Right ventricle myocardium superior (tissue), 1 donor: ENCODE measurements at places on chromosomes 2 and 18.

- DNase-seq = no peak
Measured at GRCh38 chr2:230216489-230216888, 3.3 kb downstream of the SP110 start.

- no peak for DNase-seq
Measured at GRCh38 chr18:78792094-78792493, 187.5 kb upstream of the SALL3 start.

DNA sequence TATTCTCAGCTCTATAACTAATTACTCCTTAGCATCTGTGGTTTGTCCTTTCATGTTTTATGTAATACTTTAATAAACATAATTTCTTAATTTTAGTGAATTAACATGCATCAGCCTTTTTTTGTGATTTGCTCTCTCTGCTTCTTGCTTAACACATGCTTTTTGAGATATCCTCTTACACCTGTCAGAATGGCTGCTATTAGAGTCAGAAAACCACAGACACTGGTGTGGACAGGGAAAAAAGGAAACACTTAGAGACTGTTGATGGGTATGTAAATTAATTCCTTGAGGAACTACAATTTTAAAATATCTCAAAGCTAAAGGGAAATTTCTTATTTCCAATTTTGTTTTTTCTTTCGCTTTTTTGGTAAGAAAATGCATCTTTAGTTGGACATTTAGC, 549.0 kb downstream of the ZNF804A start:
- DNase-seq = no peak

DNA sequence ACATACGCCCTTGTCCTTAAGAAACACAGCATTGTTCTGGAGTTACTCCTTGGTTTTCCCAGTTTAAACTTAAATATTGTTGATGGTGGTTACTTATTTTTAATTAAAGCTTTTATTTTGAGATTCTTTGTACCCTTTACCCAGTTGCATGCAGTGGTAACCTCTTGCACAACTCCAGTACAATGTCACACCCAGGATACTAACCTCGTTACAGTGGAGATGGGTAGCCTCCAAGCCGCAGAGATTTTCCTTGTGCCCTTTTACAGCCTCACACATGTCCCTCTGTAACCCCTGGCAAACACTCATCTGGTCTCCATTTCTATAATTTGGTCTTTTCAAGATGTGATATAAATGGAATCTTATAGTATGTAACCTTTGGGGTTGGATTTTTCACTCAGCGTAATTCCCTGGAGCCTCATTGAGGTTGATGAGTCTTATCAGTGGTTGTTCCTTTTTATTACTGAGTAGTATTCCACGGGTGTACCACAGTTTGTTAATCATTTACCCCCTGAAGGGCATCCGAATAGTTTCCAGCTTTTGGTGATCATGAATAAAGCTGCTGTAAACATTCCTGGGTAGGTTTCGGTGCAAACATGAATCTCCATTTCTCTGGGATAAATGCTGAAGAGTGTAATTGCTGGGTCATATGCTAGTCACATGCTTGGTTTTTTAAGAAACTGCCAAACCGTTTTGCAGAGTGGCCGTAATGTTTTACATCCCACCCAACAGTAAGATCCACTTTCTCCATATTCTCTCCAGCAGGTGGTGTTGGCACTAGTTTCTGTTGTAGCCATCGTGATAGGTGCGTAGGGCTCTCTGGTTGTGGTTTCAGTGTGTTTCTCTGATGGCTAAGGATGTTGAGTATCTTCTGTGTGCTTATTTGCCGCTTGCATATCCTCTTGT, 68.6 kb downstream of the DGKD start:
- no peak for DNase-seq

DNA sequence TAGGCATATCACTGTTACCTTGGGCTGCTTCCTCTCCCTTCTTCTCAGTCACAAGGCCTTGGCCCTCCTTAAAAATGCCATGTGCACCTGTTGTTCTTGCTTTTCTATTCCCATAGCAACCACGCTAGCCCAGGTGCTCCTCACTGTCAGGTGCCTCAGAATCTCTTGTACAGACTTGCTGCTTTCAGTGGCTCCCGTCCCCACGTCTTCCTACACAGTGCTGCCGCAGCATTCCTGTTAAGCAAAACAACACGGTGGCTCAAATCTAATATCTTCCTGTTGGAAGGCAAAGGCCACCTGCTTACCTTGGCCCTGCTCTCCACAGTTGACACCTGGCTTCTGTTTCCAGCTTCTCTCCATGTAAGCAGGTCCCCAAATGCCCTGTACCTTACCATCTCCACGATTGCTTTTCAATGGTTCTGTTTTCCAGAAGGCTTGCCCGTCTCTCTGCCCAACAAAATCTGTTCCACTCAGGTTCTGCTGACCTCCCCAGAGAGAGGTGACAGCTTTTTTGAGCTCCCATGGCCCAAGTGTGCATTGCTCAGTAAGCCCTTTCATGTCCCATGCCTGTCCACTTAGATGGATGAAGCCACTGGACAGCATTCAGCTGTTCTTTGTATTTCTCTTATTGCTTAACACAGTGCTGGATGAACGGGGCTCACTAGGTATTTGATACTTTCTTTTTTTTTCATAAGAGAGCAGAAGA, 240.4 kb downstream of the PRKCE start:
- DNase-seq = no peak

- DNase-seq = peak; percentile 99
Measured at GRCh38 chr2:54723131-54723995, at the start of gene EML6. Gene EML6, plus strand, starts transcription at chr2:54723662. Its CDS starts 1,400 bp downstream, at chr2:54725062.
